CD8-positive, alpha-beta memory T cell (primary cell): ENCODE measurements at places on chromosomes 3 and 15.

DNA sequence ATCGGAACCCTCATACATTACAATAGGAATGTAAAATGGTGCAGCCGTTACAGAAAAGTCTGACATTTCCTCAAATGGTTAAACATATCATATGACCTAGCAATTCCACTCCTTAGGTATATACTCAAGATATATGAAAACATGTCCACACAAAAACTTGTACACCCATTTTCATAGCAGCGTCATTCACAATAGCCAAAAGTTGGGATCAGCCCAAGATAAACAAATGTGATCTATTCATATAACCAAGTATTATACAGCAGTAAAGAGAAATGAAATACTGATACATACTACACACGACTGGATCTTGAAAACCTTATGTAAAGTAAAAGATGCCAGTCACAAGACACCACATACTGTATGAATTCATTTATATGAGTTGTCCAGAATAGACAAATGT, 102.4 kb downstream of the MSL2 start:
- no peak for DNase-seq

DNA sequence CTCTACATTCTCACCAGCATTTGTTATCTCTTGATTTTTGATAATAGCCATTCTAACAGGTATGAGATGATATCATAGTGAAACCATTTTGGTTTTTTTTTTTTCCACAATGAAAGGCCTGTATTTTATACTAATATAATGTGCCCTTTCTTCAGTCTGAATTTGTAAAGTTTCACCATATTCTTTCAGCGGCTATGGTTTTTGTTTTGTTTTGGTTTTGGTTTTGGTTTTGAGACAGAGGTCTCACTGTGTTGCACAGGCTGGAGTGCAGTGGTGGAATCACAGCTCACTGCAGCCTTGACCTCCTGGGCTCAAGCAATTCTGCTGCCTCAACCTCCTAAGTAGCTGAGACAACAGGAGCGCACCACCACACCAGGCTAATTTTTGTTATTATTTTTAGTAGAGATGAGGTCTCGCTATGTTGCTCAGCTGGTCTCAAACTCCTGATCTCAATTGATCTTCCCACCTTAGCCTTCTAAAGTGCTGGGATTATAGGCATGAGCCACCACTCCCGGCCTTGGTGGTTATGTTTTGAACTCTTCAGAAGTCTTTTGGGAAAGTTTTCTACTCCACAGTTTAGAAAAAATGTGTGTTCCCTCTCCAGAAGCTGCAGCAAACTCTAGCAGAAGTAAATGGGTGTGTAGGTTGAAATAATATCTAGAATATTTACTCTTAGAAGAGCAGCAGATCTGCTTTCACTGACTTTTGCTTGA, 110.2 kb upstream of the UMPS start:
- DNase-seq, result no peak

GRCh38 chr3:129341331-129342141, 62.9 kb downstream of the HMCES start:
- no peak for DNase-seq

DNA sequence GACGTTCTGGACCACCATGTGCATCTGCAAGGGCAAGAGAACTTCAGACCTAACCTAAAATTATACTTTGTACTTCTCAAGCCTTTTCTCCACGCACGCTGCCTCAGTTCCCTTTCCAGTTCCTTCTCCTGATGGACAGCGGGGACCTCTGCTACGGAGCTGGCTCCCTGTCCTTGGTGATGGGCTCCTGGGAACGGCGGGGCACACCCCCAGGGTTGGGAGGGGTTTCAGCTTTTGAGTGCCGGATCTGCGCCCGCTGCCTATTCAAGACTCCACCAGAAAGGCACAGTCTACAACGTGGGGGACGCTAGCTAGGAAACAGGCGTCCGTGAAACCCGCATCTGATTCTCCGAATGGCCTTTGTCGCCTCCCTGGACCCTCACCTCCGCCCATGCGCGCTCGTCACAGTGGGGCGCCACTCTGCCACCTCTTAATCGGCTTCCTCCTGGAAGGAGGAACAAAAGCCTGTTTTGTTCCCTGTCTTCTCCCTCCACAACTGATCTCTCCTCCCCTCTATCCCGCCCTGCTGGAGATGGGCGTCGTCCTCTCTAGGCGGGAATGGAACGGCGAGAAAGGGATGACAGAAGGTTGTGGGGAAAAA, 2.2 kb downstream of the GPR149 start:
- no peak for DNase-seq

DNA sequence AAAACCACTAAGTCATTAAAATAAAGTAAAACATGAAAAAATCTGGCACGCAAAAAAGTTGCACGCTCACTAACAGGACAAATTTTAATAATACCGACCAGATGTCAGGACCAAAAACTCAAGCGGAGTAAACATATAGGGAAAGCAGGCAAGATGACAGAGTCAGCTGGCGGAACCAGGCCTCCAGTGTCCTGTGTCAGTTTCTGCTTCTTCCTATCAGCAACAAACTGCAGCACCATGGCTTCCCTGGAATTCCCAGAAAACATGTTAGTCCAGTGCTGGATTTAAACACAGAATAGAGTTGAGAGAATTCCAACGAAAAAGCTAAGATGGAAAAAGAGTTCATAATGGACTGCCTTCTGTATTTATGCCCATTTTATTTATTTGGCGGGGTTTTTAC, 169.1 kb upstream of the ARHGEF26 start:
- no peak for DNase-seq

DNA sequence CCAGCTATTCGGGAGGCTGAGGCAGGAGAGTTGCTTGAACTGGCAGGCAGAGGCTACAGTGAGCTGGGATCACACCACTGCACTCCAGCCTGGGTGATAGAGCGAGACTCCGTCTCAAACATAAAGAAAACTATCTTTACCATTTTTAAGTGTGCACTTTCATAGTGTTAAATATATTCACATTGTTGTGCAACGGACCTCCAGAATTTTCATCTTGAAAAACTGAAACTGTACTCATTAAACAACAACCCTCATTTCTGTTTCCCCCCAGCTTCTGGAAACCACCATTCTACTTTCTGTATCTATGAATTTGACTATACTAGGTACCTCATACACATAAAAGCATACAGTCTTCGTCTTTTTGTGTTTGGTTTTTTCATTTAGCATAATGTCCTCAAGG, 375.1 kb downstream of the SHQ1 start:
- DNase-seq, result no peak

- no peak for DNase-seq
Observed at GRCh38 chr15:73987681-73988444, 4.2 kb downstream of the STOML1 start.

- DNase-seq, result no peak
Observed at GRCh38 chr3:96813134-96813819, 1.1 kb upstream of the EPHA6 start.

DNA sequence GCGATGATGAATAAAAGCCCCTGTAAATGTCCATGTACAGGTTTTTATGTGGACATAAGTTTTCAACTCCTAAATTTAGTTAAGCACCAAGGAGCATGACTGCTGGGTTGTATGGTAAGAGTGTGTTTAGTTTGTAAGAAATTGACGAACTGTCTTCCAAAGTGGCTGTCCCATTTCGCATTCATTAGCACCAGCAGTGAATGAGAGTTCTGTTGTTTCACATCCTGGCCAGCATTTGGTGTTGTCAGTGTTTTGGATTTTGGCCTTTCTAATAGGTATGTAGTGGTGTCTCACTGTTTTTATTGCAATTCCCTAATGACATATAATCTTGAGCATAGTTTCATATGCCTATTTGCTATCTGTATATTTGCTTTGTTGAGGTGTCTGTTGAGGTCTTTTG, 3.7 kb downstream of the ZNF621 start:
- no peak for DNase-seq

- no peak for DNase-seq
Observed at GRCh38 chr3:16452261-16452660, 61.2 kb downstream of the RFTN1 start.

DNA sequence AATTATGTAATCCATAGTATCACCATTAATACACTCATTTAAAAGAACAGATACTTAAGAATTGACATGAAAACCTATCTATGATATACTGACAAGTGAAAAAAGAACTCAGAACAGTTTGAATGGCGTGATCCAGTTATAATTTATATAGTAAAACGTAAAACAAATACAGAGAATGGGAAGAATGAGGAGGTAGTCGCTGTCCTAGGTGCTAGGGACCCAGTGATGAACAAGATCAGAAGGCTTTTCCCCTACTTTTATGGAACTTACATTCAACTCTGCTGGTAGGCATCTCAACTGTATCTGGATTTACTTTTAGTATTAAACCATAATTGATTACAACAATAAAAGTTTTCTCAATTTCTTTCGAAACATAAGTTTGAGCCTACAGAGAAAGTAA, 31.8 kb downstream of the GSK3B start:
- no peak for DNase-seq

DNA sequence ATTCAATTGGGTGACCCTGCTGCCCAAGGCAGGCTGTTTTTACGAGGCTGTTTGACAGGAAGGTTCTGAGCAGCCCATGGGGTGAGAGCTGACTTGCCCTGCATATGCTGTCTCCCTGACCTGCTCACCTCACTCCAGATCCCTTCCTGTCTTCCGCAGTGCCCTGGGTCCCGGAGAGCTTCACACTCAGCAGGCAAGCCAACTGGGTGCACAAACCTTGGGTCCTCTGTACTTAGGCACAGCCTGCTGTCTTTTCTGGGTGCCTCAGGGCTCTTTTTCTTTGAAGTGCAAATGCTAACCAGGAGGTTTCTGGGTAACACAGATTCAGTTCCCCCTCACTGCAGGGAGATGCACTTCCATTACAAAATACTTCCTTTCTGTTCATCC, 32.8 kb downstream of the ZXDC start:
- no peak for DNase-seq

DNA sequence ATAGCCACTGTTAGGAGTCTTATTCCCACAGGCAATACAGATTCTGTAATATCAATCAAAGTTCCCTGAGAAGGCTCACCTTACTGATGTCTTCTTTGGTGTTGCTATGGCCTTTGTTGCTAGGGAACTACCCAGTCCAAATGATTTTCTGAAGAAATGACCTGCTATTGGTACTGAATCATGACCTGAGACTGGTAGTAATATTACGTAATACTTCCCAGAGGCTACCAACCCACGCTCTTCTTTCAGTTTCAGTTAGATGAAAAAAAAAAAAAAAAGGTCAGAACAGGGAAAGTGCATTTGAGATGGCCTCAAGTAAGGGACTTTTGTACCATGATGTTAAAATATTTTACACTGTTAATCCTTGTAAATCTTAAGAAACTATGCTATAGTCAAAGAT, 1092.5 kb upstream of the EPHA6 start:
- DNase-seq, result no peak

DNA sequence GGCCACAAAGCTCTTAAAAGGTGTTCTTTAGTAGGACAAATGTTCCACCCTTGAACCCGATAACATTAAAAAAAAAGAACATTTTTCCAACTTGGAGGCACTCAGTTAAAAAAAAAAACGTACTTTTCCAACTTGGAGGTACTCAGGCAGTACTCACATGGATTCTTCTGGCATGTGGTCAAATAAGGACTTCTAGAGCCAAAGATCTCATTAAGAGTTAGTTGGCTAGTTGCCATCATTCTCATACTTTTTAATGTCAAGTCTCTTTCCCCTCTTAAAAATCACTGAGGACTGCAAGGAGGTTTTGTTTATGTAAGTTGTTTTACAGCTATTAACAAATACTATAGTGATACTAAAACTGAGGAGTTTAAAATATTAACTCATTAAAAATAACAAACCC, 101.0 kb downstream of the CADPS start:
- no peak for DNase-seq

DNA sequence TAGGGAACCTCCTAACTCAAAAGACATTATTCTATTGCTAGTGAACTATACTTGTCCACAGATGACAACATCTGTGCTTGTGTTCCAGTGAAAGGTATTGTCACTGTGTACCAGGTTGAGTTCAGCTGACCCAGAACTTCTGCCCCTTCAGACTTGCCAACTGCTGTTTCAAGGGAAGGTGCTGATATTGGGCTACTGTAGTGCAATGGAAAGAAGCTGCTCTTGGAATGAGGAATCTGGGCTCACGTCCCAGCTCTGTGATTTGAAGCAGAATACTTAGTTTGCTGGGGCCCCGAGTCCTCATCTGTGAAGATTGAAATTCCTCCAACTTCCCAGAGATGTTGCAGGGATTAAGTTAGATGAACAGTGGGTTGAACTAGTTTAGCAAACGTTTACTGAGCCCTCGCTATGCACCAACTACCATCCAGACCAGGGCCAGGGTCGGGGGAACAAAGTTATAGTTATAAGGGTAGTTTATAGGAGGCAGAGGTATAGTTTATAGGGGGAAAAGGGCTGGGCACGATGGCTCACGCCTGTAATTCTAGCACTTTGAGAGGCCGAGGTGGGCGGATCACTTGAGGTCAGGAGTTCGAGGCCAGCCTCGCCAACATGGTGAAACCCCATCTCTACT, 15.9 kb upstream of the UMPS start:
- DNase-seq, result no peak

DNA sequence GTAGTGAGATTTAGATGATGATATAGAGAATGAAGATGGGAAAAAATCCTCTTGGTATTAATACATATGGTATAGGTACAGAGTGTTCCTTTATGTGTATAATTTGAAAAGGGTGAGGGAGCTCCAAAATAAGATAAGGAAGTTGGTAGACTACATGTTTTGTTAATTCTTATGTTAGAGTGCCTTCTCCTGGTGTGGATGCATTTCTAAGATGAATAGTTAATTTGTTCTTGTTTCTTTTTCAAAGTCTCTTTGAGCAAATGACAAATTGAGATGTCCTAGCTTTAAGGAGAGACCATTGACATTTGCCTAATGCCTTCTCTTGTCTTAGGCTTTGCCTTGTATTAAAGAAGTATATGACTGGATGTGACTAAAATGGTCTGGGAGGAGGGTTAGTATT, 34.1 kb downstream of the AKAP13 start:
- DNase-seq, result peak; percentile 19

DNA sequence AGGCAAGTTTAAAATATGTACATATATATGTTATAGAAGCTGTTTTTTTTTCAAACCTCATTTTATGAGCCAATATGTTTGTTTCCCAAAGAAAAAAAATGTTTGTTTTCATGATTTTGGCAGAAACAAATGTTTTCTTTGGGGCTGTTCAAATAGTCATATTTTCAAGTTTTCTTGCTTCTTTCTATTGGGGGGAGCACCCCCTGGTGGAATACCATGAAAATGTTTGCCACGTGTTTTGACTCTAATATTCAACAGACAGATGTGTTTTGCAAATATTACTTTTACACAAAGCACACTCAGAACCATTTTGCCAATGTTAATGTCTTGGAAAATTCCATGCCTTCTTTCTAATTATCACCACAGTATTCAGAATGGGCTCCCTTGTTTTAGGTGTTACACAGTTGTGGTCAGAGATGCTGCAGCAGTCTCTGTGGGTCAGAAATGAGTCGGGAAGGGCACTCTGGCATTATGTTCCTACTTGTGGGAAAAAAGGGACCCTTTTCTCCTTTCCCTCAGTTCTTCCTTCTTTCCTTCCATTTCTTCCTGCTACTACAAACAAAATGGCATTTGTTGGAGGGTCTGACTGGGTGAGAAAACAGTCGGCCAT, 817.0 kb downstream of the TUSC7 start:
- no peak for DNase-seq

DNA sequence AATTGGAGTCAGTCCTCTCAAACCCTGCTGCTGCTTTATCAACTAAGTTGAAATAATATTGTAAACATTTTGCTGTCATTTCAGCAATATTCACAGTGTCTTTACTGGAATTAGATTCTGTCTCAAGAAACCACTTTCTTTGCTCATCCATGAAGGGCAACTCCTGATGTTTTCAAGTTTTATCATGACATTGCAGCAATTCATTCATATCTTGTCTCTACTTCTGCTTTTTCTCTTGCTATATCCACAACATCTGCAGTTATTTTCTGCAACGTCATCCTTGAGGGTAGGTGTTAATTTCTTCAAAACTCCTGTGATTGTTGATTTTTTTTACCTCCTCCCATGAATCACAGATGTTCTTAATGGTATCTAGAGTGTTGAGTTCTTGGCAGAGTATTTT, 181.6 kb downstream of the EPHA6 start:
- DNase-seq, result no peak
